ENCODE measurements at places on chromosomes 13 and 19.

- no peak for DNase-seq
Measured at GRCh38 chr19:42202290-42202880, 15.1 kb downstream of the DEDD2 start.

- DNase-seq: no peak
Measured at GRCh38 chr13:91748416-91749089, 350.1 kb downstream of the GPC5 start.

DNA sequence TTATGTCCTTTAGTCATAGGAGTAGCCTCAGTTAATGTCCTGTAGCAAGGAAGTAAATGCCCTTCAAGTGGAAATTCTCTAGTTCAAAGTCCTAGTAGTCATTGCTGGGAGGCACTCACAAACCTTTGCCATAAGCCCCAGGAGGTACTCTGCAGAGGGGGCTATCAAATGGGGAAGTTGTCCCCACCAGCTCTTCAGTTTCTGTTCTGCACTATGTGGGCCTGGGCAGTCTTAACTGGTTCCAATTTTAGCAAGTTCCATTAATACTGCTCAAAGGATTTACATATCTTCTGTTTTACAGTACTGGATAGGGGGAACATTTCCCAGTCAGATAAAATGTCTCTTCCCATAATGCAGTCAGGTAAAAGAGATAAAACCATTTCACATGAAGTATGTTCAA is 101.3 kb downstream of the B3GLCT start:
- no peak for DNase-seq

- no peak for DNase-seq
Measured at GRCh38 chr13:104196611-104197010, 1130.4 kb upstream of the SLC10A2 start.

DNA sequence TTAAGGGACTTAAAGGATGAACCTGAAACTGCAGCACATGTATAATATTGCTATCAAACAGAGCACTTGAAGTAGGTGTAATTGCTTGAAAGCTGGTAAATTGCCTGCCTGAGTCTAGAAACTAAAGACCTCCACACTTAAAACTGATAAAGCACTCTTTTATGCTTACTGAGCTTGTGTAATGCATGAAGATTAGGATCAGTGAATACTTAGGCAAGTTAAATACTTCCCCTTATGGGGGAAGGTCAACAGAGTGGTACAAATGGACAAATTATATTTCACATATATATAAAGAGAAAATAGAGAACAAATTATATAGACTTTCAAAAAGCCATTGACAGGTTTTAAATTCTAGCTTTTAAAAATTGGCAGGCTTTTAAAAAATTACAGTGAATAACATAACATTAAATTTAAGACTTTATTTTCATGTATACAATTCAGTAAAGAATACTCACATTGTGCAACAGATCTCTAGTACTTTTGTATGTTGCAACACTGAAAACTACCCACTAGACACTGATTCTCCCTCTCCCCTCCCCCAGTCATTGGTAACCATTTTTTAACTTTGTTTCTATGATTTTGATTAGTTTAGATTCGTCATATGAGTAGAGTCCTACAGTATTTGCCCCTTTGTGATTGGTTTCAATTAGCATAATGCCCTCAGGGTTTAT is 23.9 kb downstream of the PIBF1 start:
- no peak for DNase-seq

GRCh38 chr13:85509512-85509911 is 289.7 kb downstream of the SLITRK6 start:
- DNase-seq: no peak

- peak; percentile 52 for DNase-seq
Measured at GRCh38 chr19:3304871-3305423, 61.4 kb upstream of the NFIC start.
